ENCODE measurements at places on chromosomes 3 and 15.

DNA sequence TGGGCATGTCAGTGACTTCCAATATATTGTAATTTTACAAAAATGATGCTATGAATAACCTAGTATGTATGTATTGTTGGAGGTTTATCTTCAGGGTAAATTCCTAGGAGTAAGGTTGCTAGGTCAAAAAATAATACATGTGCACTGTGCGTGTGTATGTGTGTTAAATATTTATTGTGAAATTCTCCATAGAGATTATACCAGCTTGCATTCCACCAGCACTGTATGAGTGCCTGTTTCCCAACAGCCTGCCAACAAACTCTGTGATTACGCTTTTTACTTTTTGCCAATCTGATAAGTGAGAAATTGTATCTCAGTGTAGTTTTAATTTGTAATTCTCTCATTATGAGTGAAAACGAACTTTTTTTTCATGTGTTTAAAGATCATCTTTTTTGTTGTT is 12.6 kb upstream of the IGF2BP2 start:
- DNase-seq = no peak

DNA sequence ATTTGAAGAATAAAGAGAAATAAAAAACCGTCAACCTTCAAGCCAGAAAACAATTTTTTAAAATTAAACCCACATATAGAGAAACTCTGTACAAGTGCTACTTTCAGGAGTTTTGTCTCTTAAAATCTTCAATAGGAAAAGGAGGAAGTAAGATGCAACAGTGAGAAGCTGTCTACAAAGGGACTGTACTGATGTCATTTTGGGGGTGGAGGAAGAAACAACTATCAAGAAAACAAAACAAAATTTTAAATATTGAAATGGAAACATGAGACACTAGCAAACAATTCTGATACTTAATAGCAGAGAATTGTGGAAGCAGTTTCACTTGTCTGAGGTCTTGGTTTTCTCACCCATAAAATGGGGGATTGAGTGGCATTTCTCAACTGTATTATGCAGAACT is 84.4 kb downstream of the SLMAP start:
- DNase-seq = no peak

GRCh38 chr3:159751752-159752151 is 236.9 kb upstream of the IL12A start:
- no peak for DNase-seq

GRCh38 chr3:162217647-162218046 is 721.0 kb downstream of the OTOL1 start:
- DNase-seq = no peak

GRCh38 chr15:93087825-93088199 is 1.2 kb downstream of the RGMA start:
- peak; percentile 57 for DNase-seq

- no peak for DNase-seq
These were observed 539 bp upstream of the TLNRD1 start for GRCh38 chr15:81000144-81000623.

GRCh38 chr3:128207951-128208350 is 54.7 kb downstream of the EEFSEC start:
- no peak for DNase-seq

DNA sequence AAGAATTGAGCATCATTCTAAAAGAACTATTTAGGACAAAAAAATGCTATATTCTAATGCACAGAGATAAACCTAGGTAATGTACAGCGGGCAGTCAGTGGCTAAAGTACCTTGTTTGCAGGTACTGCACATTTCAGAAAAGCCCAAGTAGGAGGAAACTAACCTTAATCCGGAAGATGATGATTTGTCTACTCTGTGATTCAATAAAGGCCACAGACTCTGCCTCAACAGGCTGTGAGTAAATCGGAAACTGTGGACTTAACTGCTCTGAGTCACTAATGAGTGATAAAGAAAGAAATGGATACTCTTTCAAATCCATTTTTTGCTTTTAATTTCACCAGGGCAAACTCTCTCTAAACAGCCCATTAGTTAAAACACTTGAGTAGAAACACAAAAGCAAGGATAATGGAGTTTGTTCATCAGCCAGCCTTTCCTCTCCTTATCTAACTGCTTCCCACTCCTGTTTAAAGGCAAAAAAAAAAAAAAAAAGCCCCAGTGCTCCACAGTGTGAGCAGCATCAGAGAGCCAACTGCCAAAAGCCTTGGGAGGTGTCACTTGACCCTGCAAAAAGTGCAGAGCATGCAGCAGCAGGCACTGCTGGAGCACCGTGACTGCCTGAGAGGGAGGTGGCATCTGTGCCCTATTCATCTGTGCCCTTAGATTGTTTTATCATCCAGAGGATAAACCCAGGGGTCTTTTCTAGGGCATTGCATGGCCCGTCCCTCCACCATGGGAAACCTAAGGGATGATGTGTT is 187.7 kb downstream of the SATB1 start:
- no peak for DNase-seq

GRCh38 chr3:16378920-16379319 is 113.9 kb downstream of the OXNAD1 start:
- no peak for DNase-seq

GRCh38 chr3:9416139-9416780 is 18.8 kb downstream of the SETD5 start:
- no peak for DNase-seq

DNA sequence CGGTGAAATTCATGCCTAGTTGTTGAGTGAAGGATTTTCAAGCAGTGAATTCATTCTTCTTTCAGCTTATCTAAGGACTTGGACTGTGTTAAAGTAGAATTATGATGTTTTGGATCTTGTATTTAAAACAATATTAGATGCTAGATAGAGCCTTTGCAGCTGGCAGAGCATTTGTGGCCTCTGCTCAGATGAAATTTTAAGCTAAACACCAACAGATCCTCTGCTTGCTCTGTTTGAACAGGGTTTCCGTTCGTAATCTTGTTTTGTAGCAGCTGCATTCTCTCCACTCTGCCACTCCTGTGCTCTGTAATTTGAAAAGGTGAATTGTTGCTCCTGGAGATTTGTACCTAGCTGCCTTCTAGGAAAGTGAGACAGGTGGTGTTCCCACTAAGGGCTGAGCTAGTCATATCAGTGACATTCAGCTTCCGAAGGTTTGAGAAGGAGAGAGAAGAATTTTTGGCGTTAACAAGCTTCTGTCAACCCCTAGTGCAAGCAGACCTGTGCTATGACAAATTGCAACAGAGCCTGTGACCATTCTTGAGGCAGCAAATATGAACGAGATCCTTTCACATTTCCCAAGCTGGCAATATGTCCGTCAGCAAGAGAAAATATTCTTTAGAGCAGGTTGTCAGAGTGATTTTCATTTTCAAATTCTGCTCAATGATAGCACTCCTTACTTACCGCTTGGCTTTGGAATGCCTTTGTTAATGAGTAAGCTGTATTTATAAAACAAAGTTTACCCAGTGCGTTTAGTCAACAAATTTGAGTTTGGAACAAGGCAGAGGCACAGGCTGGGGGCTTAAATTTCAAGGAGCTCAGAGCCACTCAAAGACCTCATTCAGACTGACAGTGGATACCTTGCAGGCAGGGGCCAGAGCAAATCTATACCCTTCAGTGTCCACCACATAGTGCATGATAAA is 5.3 kb downstream of the CHST2 start:
- DNase-seq = no peak

- DNase-seq = no peak
These were observed 203.9 kb downstream of the TLE3 start for GRCh38 chr15:69893863-69894262.

- DNase-seq = no peak
These were observed 94.7 kb upstream of the PDZRN3 start for GRCh38 chr3:73719413-73719851.

All from activated T-cell treated with anti-CD3 and anti-CD28 coated beads for 4 hours (primary cell).